ENCODE measurements at places on chromosomes 5 and 9.

- DNase-seq, result no peak
These were observed 14.1 kb upstream of the MAP1B start for GRCh38 chr5:72093217-72093616.

DNA sequence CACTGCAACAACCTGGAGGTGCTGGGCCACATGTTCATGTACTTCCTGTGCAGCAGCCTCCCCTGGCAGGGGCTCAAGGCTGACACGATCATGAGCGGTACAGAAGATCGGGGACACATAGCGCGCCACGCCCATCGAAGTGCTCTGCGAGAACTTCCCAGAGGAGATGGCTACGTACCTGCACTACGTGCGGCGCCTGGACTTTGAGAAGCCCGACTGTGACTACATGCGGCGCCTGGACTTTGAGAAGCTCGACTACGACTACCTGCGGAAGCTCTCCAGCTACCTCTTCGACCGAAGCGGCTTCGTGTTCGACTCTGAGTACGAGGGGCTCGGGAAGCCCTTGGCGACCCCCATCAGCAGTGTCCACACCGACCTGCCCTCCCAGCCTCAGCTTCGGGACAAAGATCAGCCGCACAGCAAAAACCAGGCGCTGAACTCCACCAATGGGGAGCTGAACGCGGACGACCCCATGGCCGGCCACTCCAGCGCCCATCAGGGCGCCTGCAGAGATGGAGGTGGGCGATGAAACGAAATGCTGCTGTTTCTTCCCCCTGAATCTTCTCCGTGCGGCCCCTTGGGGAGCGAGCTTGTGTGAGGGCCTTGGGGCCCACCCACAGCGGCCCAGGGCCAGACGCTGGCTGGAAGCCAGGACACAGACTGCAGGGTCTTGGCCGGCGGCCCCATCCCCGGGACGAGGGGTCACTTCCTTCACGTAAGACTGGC, 56.5 kb downstream of the JAK2 start:
- no peak for DNase-seq

GRCh38 chr5:168217497-168217896, 73.9 kb upstream of the WWC1 start:
- DNase-seq, result no peak

- no peak for DNase-seq
These were observed 14.9 kb downstream of the SPAAR start for GRCh38 chr9:35923927-35924763.

- no peak for DNase-seq
These were observed 108.9 kb downstream of the PAM start for GRCh38 chr5:102863764-102864560.

- DNase-seq, result no peak
These were observed 34.5 kb upstream of the SLC46A2 start for GRCh38 chr9:112925058-112925641.

- no peak for DNase-seq
These were observed 336.1 kb downstream of the DRD1 start for GRCh38 chr5:175107865-175108264.

DNA sequence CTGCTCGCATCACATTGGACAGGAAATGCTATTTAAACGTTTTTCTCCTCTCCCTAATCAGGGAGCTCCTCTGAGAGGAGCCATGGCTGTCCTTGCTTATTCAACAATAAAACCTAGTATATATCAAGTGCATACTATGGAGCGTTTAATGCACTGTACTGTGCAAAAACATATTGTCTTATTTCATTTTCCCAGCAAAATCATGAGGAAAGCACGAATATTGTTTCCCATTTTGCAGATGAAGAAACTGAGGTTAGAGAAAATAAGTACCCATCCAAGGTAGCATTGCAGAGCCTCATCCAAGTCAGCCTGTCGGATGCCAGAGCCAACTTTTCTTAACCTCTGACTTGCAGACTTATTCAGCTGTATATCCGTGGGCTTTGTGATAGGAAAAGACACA, 7.6 kb upstream of the EBF1 start:
- DNase-seq, result no peak

DNA sequence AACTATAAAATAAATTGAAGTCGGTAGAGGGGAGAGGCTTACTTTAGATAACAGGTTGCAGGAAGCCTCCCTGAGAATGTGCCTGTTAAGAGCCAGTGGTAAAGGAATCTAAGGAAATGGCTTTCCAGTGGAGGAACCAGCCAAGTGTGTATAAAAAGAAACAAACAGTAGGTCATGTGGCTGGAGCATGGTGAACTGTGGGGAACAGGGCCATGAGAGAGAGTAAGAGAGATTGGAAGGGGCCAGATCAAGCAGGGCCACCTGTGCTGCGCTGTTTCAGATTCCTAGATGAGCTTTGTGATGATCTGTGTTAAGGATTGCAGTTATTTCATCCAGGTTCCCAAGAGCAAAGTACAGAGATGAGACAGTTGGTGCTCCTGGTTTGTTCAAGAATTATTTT, 152.7 kb upstream of the SGCD start:
- no peak for DNase-seq

- DNase-seq, result no peak
These were observed 145.4 kb downstream of the MTX3 start for GRCh38 chr5:79845448-79846197.

DNA sequence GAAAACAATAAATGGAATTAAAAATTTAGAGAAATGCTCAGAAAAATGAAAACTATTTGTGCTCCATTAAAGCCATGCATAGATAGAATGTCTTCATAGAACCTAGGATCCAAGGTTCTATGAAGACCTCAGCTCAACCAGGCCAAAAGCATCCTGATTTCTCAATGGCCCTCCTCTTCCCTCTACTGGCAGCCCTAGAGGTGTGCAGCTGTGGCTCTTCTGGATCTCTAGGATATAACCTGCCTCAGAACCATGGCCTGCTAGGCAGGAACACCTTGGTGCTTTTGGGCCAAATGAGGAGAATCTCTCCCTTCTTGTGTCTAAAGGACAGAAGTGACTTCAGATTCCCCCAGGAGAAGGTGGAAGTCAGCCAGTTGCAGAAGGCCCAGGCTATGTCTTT, 15.1 kb downstream of the IFNA1 start:
- no peak for DNase-seq

- no peak for DNase-seq
These were observed 46.7 kb upstream of the PPP1R2B start for GRCh38 chr5:156803404-156803803.

DNA sequence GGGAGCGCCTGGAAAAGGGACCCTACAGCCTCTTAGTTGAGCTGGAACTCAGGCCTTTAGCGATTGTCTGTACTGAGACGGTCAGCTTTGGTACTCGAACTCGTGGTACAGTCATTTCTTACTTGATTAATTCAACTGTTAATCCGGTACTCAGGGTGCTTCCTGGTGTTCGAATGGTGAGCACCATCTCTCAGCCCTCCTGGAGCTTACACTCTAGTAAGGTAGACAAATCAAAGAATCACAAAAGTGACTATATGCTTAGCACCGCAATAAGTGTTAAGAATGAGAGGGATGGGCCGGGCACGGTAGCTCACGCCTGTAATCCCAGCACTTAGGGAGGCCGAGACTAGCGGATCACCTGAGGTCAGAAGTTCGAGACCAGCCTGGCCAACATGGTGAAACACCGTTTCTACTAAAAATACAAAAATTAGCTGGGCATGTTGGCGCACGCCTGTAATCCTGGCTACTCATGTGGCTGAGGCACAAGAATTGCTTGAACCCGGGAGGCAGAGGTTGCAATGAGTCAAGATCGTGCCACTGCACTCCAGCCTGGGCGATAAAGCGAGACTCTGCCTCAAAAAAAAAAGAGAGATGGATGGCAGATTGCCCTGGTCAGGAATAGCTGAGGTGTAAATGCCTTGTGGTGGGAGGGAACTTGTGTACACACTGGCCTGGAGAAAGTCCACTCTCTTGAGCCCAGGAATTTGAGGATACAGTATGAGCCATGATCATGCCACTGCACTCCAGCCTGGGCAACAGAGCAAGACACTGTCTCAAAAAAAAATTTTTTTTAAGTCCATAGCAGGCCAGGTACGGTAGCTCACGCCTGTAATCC, 981 bp downstream of the TCOF1 start:
- no peak for DNase-seq

- no peak for DNase-seq
These were observed 75.1 kb upstream of the SPRY4 start for GRCh38 chr5:142399891-142400290.

DNA sequence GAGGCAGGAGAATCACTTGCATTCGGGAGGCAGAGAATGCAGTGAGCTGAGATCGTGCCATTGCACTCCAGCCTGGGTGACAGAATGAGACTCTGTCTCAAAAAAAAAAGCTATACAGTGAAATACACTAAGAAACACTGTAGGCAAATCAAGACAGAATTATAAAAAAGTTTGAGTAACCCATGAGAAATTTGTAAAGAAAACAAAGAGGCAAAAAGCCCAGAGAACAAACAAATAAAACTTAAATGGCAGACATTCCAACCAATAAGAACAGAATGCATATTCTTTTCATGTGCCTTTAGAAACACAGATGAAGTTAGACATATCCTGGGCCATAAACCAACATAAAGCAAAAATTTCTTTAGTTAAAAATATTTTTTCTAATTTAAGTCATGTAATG, 30.6 kb downstream of the ZNF169 start:
- no peak for DNase-seq

DNA sequence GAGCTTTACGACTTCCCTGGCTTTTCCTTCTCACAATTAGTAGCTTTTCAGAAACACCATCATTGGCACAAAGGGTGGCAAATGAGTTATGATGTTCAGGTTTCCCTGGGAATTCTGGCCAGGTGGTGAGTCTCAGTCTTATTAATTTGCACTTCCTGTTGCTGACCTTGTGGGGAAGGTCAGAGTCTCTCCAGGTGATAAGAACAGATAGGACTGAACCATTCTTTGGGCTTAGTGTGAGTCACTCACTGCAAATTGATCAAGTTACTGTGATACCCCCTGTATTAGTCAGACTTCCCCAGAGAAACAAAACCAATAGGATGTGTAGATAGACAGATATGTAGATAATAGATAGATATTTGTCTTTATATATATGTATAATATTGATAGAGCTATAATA, 53.8 kb upstream of the RANBP3L start:
- DNase-seq, result no peak

- DNase-seq, result no peak
These were observed 235.8 kb downstream of the YTHDC2 start for GRCh38 chr5:113749334-113749733.

DNA sequence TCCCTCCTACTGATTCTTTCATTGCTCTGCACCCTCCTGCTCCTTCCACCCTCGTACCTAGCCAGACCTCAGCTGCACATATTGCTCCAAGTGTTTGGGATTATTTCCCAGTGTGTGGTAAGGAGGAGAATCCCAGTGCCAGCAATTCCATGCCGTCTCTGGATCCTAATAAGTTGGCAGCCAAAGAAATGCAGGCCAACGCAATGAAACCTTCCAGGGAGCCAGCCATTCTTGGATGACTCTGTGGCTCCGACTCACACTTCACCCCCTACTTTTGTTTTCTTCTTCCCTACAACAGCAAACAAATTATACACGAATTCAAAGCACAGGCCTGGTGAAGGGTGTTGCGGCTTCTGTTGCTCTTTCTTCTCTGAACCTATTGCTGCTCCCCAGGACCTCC, 82.5 kb upstream of the SLC1A3 start:
- no peak for DNase-seq

- no peak for DNase-seq
These were observed 7.2 kb downstream of the HMMR start for GRCh38 chr5:163467682-163468081.

DNA sequence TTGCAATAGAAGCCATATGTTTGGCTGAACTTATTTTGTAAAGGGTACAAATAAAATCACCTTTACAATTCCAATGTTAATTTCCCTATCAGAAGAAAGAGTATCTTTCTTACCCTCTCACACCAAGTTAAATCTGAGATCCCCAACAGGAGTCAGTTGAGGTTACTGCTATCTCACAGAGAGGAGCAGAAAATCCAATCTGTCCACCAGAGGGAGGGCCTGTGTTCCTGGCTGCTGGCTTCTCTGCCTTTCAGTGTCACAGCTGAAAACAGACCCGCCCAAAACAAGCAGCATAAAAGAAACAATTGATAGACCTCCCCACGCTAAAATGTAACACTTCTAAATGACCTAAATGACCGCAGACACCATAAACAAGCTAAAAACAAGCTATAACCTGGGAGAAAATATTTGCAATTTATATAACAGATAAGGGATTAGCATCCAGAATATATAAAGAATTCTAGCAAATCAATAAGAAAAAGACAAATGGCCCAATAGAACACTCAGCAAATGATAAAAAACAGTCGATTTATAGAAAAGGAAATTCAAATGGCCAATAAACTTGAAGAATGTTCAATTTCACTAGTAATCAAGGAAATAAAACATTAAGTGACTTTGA, 24.5 kb upstream of the MVB12B start:
- peak; percentile 41 for DNase-seq

DNA sequence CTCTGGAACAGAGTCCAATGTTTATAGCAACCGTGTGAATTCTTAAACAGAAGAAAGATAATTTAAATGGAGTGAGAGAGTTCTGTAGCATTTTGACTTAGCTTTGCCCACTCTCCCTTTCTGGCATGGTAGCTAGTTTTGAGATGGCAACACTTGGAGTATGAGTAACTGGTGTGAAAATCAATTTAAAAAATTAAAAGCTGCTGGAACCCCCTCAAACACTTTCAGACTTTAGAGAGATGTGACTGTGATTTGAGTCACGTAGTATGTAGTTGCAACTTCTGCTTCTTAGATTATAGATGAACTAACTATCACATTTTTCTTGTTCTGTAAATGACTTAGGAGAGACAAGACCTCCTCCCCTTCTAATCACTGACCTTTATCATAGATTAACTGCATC, 2309.5 kb upstream of the C9orf72 start:
- no peak for DNase-seq

Data from effector memory CD4-positive, alpha-beta T cell (primary cell).